NCI-H524 (cell line): ENCODE measurements at places on chromosomes 11 and 22.

GRCh38 chr11:80515097-80515496 lies 1074.3 kb upstream of the TENM4 start:
- DNase-seq, result no peak

DNA sequence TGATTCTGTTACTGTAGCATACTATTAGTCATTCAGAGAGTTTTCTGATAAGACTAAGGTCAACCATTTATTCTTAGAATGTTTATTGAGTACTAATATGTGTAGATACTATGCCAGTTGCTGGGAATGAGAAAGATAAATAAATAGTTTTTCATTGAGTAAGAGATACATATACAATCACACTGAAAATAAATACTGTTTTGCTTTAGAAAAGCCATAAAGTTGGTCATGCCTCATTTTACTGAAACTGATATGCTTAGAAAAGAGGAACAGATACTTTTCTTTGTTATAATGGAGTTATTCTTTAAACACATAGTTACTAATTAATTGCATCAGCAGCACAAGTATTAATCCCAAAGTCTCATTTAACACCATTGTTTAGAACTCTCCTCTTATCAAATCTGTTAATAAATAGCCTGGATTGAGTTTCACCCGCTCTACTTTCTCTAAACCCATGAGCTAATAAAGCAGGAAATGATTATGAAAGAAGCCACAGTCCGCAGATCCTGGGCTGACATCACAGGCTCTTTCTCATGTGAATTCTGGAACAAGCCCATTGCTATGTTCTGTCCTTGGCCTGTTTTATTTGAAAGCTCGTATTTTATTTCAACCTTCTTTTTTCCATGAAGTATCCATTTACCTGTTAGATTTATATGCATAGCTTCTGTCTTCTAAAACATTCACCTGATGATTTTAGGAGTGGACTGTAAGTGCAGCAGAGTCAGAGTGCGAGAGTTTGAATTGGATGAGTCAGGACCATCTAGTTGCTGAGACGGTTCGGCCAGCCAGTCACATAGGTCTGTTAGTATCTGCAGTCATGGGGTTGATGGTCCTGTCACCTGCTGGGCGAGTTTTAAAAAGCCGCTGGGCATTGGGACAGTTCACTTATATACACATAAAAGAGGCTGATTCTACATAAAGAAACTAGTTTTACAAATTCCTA lies 35.5 kb downstream of the PIWIL4 start:
- no peak for DNase-seq

GRCh38 chr11:12007230-12007593 lies 1.2 kb downstream of the DKK3 start:
- no peak for DNase-seq

- no peak for DNase-seq
Measured at GRCh38 chr11:705646-706438, at the start of gene EPS8L2. EPS8L2 (plus strand) TSS chr11:706231; CDS start chr11:709408, 3,177 bp downstream.

- DNase-seq, result no peak
Measured at GRCh38 chr11:72774499-72774898, 19.3 kb downstream of the STARD10 start.

- no peak for DNase-seq
Measured at GRCh38 chr22:22062306-22062793, 79.8 kb upstream of the TOP3B start.

DNA sequence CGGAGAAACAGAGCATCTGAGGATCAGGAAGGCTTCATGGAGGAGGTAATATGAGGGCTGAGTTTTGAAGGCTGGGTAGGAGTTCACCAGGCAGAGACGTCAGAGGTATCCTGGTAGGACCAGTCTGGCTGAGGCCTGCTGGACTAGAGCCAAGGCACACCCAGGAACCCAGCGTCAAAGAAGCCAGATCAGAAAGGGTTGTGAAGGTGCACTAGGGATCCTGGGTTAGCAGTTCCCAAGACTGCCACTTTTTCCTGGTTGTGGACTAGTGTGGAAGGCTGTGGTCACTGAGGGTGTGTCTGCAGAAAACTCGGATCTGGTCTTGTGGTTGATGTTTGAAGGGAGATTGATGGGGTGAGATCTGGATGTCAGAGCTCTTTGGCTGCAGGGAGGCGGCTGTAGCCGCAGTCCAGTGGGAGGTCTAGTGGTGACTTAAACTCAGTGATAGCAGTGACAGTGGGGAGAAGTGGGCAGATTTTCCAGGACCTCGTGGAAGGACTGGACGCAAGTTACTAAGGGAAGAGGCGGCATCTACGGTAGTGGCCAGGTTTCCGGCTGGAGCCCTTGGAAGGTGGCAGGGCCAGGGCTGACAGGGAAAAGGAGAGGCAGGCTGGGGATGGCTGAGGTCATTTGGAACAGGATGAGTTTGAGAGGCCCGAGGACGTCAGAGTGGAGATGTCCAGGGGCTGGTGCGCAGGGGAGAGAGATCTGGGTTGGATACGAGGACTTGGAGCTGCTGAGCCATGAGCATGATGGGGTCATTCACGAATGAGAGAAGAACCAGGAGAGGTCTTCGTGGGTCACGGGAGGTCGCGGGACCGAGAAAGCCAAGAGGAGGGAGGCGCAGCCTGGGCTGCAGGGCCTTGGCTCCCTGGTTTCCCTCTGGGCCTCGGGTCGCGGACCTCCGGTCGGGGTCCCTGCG lies 10.9 kb downstream of the RELA start:
- no peak for DNase-seq

DNA sequence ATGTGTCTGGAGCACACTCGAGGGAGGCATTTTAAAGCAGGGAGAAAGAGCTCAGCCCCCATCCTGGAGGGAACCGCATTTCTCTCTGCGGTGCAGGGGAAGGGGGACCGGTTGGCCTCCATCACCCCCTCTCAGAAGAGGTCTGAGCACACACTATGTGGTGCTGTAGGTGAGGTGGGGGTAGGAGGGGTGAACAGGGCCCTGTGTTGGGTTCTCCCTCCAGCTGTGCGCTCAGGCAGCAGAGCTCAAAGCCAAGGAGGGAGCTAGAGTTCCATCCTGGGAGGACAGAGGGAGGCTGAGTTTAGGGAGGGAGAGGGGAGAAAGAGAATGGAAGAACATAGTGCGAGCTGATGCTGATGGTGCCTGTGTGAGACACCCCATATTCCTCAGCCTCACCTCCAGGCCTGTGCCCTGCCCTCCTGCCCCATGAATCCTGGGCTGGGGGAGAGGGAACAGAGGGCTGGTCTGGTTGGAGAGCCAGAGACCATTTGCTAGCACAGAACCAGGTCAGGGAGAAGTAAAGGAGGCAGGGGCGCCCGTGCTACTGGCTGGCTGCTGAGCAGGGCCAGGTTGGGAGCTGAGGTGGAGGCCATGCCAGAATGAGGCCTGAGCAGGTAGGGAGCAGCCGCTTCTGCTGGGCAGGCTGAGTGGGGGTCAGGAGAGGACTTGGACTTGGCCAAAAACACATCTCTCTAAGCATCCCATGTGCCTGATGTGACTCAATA lies 43.7 kb downstream of the ALX4 start:
- DNase-seq, result no peak

DNA sequence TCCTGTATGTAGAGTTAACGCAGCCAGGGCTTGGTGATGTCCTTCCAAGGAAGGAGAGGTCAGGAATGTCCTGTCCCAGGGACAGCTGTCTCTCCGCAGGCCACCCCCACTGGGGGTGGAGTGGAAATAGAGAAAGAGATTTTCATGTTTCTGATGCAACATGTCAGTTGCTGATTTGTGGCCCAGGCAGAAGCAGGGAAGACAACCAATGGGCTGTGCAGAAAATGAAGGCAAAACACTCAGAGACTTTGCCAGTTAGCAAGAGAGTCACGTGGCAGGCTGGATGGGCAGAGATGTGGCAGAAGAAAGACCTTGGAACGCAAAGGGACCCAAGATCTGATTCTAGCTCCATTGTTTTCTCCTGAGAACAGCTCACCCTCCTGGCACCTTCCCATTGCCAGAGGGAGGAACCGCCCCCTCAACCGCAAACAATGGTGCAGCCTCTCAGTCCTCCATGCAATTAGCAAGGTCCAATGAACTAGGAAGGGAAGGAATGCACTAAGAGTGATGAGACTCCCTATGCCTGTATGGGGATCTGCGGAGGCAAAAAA lies 71.0 kb downstream of the SYN3 start:
- no peak for DNase-seq

DNA sequence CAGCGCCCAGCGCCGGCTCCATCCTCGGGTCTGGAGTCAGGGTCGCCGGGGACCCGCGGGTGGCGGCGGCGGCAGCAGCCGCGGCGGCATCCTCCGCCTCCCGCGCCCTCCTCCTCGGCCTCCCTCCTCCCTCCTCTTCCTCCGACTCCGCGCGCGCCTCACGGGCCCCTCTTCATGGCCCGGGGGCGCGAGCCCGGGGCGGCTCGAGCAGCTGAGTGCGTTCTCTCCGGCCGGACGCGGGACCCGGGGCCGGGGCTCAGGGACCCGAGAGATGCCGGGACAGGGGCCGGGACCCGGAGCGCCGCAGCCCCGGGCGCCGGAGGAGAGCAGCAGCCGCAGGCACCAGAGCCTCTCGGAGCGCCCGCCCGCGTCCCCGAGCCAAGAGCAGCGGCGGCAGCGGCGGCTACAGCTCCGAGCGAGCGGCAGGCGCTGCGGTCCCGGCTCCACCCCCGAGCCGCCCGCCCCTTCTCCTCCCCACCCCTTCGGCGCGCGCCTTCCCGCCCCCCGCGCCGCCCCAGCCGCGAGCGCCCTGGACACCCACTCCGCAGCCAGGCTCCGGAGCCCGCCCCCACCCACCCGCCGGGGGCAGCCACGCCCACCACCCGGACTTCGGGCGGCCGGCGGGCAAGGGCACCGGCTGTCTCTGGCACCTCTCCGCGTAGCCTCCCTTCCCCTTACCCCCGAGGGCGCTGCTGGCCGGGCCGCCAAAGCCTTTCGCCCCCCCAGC lies at the start of gene CHST1:
TSS of gene CHST1 (minus strand) at position 417 of the 727 bp plus-strand sequence. CDS start 14,699 bp downstream, outside the sequence.
- peak; percentile 33 for DNase-seq

DNA sequence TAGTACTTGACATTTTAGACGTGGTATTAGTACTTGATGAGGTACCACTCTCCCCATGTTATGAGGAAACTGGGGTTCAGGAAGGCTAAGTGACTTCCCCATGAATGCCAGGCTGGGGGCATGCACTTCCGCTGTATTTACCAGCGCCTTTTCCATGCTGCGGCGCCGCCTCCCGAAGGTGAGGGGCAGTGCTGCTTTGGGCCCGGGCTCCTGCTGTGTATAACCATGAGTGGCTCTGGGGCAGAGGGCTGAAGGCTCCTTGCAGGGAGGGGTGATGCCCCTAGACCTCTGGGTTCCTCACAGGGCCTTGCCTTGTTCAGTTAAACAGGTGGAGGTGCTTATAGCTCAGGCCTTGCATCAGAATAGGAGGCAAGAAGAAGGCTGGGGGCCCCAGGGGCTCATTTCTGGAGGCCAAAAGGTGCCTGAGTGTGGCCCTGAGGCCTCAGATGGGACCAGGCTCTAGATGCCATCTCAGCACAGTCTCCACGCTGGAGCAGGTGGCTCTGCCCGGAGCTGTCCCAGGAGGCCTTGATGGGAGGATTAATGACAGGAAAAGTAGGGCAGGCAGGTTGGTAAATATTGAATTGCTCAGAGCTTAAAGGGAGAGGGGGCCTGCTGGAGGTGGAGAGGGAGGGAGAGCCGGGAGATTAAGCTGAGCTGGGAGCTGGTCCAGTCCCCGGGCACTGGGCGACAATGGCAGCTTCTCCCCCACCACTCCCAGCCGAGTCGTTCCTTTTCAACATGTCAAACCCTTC lies 129.6 kb downstream of the CEP164 start:
- peak; percentile 81 for DNase-seq
